ENCODE measurements at places on chromosomes 3 and 15. TPM values are rescaled to one million over a fixed set of nuclear protein-coding genes. Genes with fewer than 3 reads are reported as not detected.

Gene IMPG2
- 0.73 TPM for total RNA-seq

Gene GRAMD2A
- total RNA-seq, result not detected

Gene ZNF620
- total RNA-seq, result 7.4 TPM

Gene CIP2A
- total RNA-seq, result 8.5 TPM

Gene SNTN
- total RNA-seq, result not detected

Gene LRRC2
- total RNA-seq, result 0.18 TPM

Gene NEO1
- 16.3 TPM for total RNA-seq

Gene CCR3
- 36.7 TPM for total RNA-seq

Gene SAXO2
- total RNA-seq, result 0.83 TPM

Gene SLC24A5
- not detected for total RNA-seq

Gene TERC
- 1.3 TPM for total RNA-seq

DNA sequence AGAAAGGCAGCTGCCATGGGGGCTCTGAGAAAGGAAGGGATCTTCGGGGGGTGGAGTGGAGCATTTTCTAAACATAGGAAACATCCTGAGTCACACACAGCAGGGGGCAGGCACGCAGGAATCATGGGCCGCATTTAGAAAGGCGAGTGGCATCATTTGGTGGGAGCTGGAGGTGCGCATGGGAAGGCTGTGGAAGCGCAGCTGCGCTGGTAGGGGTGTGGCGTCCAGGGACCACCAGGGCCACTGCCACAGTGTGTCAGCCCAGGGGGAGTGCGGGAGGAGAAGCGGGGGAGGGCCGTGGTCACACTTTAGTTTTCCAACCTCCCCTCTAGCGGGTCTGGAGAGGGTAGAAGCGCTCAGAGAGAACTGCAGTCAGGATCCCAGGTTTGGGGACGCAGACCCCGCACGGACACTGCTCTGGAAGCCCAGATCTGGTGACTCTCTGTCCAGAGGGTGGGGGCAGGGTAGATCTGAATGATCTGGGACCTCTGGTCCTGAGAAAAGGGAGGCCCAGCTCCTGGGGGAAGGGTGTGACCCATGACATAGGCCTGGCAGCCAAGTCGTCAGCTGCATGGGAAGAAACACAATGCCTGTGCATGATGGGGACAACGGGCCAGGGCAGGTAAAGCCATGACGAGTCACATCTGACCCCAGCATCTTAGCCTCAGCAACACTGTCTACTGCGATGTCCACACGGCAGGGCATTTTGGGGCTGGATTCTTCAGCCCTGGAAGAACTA, 88.0 kb upstream of the IQSEC1 start:
- no peak for DNase-seq

DNA sequence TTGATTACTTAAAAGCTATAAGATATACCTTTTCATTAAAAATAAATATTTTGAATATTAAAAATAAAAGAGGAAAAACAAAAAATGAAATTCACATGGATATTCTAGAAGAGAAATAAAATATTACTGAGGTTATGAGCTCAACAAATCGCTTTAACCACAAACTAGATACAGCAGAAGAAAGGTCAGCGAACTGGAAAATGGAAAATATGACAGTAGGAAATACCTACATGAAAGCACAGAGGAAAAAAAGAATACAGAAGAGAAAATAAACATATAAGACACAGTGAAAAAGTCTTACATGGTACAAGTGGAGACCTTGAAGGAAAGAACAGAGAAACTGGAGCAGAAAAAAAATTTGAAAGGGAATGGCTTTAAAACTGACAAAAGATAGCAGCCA, 33.2 kb downstream of the SCAPER start:
- DNase-seq, result no peak

DNA sequence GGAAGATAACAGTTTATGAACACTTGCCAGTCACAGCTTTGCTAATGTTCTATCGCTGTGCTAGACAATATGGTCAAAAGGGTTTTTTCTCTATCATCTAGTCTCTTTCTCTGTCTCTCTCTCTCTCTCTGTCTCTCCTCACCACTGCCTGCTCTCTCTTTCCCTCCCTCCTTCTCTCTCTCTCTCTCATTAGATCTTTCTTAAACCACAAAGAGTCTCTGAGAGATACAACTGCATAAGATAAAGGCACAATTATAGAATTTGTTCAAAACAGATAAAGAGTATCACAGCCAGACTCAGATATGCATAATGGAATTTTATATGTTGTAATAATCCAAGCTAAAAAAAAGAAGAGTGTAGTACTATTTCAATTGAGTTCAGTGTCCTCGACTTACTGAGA, 258.4 kb downstream of the MECOM start:
- DNase-seq, result no peak

DNA sequence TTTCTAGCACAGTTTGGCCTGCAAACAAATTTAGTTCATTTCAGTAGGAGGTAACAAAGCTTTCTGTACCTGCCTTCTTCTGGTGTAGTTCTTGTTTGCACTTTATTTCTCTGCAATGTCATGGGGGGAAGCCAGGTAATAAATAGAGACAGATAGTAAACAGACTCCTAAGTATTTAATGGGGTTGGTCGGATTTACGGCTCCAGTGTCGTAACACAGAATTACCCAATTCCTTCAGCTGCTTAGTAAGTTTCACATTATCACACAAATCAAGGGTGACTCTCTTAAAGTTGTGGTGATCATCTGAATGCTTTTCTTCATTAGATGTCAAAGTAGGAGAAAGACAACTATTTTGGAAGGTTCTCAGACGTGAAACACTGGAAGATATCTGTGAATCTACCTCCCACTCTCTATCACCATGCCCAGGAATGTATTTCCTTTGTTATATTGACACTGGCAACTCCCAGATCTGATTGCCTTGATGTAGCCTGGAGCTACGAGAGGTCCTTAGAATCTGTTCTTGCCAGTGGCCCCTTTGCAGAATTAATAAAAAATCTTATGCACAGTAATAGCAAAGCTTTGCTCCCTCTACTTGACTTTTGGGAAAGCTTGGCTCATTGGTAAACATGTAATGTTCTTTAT, 25.0 kb upstream of the TMC3 start:
- DNase-seq, result no peak

DNA sequence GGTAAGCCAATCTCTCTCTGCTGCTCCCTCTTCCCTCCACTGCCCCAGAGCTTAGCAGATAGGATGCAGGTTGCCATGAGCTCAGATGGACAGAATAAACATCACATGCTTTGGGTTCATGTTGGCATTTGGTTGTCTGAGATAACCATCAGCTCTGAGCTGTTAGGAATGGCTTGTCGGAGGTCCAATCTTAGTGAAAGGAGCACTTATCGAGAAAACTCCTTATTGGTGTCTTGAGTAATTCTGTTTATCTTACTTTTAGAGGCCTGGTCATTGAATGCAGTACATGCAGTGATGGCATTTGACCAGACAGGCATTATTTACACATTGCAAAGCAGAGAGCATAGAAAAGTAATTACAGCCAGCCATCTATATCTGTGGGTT, 99.7 kb downstream of the CEMIP start:
- no peak for DNase-seq

DNA sequence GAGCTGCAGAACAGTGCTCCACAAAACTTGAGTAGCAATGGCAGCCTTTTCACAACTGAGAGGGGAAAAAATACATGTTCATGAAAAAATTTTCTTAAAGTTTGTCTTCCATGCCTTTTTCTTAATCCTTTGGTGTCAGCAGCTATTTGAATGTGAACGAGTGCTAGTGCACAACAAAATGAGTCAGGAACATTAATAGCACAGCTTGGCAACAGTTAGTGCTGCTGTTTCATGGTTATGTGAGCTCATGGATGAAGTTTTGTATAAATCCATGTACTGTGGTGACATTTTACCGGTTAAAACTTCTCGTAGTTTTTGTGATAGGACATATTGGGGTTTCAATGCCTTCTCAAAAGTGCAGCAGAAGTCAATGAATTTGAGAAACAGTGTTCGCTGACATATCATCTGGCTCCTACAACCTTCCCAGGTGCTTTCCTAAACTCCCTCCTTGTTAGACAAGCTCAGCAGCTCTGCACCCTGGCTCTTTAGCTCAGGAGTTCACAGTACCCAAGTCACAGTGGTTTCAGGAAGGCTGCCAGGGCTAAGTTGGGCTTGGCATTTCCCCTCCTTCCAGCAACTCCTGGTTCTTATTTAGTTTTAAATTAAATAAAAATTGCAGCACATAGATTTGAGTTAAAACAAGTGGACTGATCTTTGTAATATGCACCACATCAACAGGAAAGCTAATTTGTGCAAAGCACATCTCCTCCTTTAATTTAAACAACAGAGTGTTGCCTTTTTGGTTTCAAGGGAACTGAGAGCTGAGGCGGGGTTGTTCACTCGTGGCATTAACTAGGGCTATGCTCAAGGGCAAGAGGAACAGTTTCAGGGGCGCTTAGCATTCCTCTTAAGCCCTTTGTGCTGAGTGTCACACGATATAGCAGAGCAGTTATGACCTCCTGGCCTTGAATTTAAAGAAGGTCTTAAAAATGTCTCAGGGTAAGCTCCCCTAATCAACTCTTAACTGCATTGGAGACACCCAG, 362.8 kb downstream of the CHST2 start:
- no peak for DNase-seq

- DNase-seq, result no peak
Measured at GRCh38 chr3:143060906-143061305, 58.7 kb upstream of the CHST2 start.

- no peak for DNase-seq
Measured at GRCh38 chr3:124498891-124499290, 231.4 kb upstream of the UMPS start.

GRCh38 chr3:46576-46975, 150.0 kb upstream of the CHL1 start:
- DNase-seq, result no peak

- DNase-seq, result no peak
Measured at GRCh38 chr15:85314146-85314545, 66.3 kb upstream of the AKAP13 start.

- DNase-seq, result no peak
Measured at GRCh38 chr3:45952456-45952855, 9.2 kb downstream of the CXCR6 start.

DNA sequence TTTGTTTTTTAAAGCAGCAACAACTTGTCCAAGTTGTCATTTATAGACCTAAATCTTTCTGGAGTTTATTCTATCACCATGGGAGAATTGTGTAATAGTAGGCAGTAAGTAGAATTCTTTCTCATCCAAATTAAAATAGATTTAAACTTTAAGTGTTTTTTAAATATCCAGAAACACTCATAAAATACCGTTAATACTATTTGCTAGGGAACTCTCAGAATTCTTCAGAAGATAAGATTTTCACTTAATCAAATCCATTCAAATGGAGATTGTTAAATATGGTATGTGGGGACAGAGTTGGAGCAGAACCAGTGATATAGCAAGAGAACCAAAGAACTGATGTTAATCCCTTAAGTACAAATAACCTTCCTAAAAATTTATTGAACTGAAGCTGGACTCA, 71.0 kb downstream of the ARIH1 start:
- DNase-seq, result no peak

DNA sequence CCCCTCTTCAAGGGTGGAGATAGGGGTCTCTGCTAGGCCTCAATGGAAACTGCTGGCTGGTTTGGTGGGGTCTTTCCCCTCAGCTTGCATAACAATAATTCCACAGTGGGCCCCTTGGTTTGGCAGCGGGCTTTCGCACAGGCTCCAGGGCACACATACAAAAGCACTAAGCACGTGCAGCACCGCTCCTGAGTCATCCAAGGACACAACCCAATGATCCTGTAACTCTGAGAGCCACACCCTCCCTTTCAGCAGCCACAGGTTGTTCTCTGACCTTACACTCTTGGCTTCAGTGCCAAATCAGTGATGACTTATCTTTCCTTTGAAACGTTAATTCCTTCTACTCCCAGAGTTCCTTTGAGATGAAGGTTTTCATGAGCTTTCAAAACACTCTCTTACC, 41.7 kb downstream of the DAPK2 start:
- no peak for DNase-seq

- DNase-seq, result no peak
Measured at GRCh38 chr15:35312344-35312743, 227.2 kb upstream of the NANOGP8 start.

DNA sequence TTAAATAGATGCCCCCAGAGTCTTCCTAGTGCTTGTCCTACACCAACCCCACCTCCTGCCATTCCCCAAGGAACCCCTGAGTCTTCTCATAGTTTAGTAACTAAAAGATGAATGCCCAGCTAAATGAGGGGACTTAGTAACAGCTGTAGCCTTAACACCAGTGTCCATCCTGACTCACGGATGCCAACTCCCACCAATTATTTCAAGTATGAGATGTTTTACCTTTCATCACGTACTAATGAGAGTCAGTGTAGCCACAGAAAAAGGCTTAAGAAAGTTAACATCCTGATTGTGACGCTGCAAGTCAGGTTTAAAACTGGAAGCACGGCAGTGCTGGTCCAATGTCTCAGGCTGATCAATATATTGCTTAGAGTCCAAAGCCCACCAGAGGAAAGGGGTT, 109.9 kb downstream of the FMN1 start:
- DNase-seq, result no peak

- peak; percentile 80 for DNase-seq
Measured at GRCh38 chr15:55318588-55319494, at the start of the genes PIGB and PIGBOS1. Gene PIGB (plus strand): TSS chr15:55319222. CDS start chr15:55319251, 29 bp downstream. Gene PIGBOS1 (minus strand): TSS chr15:55319123. CDS start chr15:55317792, 1,331 bp downstream.

GRCh38 chr3:50163572-50164455, 8.7 kb downstream of the SEMA3F start:
- DNase-seq, result no peak

- no peak for DNase-seq
Measured at GRCh38 chr15:38351466-38351865, 98.8 kb downstream of the SPRED1 start.

- no peak for DNase-seq
Measured at GRCh38 chr15:27514526-27514925, 543.5 kb downstream of the GABRG3 start.

DNA sequence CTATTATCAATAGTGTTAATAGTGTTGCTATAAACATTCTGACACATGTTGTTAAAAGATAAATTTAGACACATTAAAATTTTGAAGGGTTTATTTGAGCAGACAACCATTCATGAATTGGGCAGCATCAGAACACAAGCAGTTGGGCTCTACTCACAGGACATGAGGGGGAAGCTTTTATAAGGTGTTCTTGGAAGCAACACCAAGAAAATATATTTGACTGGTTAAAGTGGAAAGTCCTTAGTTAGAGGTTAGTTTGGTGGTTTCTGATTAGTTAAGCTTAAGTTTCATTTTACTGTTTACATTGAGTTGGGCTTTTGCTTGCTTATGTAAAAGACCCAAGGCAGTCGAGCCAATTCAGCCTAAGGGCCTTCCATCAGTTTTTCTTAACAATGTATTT, 220.7 kb downstream of the CD47 start:
- DNase-seq, result no peak
